Stimulated activated effector memory CD8-positive, alpha-beta T cell treated with anti-CD3 and anti-CD28 coated beads, Interleukin-12 subunit alpha, Interleukin-12 subunit beta, amount 100 ng/mL, for 72 hours (primary cell): ENCODE measurements at places on chromosomes 6 and 20.

GRCh38 chr6:2193931-2194330 is 51.5 kb downstream of the GMDS start:
- no peak for DNase-seq

DNA sequence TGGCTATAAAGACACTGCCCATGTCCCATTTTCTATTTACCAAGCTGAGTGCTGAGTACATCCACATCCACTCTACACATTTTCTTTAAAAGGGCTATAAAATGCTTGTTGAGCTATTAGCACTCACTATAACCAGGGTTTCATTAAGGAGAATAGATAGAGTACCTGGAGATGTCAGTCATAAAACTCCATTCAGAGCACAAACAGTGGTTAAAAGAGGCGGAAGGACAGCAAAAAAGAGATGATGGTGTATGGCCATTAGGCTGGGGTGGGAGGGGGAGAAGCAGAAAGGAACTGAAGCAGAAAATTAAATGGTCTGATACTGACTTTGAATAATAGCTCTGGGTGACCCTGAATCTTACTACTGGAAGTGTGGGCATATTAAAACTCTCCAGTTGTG is 609.9 kb upstream of the MAP3K7 start:
- DNase-seq = no peak

DNA sequence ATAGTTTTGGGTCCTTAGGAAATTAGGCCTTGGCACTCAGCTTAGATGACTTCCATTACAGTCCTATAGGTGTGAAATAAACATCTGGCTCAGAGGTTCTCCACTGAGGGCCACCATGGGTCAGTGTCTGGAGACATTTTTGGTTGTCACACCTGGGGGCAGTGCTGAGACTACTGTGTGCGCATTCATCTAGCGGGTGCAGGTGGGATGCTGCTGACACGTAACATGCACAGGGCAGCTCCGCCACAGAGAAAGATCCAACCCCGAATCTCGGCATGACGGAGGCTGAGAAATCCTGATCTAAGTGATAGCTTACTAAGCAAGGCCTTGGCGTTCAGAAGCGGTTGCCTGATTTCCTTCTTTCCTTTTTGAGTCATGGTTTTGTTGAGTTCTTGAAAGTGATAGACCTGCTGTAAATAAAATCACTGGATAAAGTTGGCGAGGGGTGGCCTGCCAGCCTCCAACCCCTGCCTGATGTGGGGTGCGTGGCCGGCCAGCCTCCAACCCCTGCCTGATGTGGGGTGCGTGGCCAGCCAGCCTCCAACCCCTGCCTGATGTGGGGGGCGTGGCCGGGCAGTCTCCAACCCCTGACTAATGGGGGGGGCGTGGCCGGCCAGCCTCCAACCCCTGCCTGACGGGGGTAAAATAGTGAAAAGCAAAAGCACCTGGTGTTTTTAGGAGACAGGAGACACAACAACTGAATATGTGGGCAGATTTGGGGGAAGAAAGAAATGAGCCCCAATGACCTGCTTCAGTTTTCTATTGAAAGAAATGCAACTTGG is 158.1 kb downstream of the CDH26 start:
- DNase-seq = no peak

DNA sequence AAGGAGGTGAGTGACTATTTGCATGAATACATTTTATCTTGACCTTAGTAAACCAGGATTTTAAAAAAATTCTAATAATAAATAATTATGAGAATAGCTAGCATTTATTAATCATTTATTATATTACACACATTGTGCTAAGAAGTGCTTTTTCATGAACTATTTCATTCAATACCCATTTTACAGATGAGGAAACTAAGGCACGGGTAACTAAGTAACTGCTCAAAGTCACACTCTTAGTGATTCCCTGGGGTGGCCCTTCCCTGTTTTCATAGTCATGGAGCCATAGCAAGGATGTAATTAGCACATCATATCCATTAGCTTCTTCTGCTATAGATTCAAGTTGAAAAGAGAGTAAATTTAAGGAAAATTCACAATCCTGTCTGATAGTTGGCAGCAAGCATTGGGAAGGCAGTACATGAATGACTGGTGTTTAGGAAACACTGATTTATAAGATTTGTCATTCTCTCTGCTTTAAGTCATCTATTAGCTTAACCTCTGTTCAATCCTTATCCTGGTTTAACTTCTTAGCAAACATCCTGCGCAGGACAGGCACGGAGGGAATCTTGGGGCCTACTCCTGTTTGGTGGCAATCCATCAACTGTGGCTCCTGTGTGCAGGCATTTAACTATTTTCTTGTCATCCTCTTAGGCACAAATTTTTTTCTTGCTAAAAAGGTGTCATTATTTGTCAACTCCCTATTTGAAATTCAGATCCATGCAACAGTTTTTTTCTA is 68.3 kb downstream of the RIN2 start:
- no peak for DNase-seq
